Camera-type eye (tissue), 1 donor: ENCODE measurements at places on chromosomes 12 and 14. TPM values are rescaled to one million over a fixed set of nuclear protein-coding genes. Genes with fewer than 3 reads are reported as not detected.

SPIC gene
- not detected for total RNA-seq

RPGRIP1 gene
- total RNA-seq, result 32.9 TPM

P2RX2 gene
- not detected for total RNA-seq

SERPINA12 gene
- total RNA-seq, result 0.22 TPM

LAG3 gene
- 0.60 TPM for total RNA-seq

GZMB gene
- not detected for total RNA-seq

MYO1H gene
- 0.82 TPM for total RNA-seq

TC2N gene
- total RNA-seq, result 12.0 TPM

AMN gene
- 0.33 TPM for total RNA-seq

PPP4R4 gene
- total RNA-seq, result 10.0 TPM

SALL2 gene
- total RNA-seq, result 35.7 TPM

KRT2 gene
- not detected for total RNA-seq

AKAP3 gene
- 0.99 TPM for total RNA-seq

KRT76 gene
- not detected for total RNA-seq

CISTR gene
- not detected for total RNA-seq

BDKRB1 gene
- total RNA-seq, result 0.38 TPM

RAD9B gene
- total RNA-seq, result 1.9 TPM

KRT74 gene
- not detected for total RNA-seq

NR4A1 gene
- total RNA-seq, result 58.5 TPM

FOXG1 gene
- total RNA-seq, result 1.2 TPM

KLHDC1 gene
- 14.6 TPM for total RNA-seq

IAPP gene
- not detected for total RNA-seq

ALG10B gene
- total RNA-seq, result 19.7 TPM

RBP5 gene
- 1.4 TPM for total RNA-seq

NAB2 gene
- 26.2 TPM for total RNA-seq

HVCN1 gene
- total RNA-seq, result 6.8 TPM

GDF3 gene
- total RNA-seq, result not detected

SAMD15 gene
- 4.7 TPM for total RNA-seq

RILPL1 gene
- 10.7 TPM for total RNA-seq

DIO3 gene
- total RNA-seq, result 4.1 TPM

LBHD2 gene
- total RNA-seq, result not detected

AICDA gene
- total RNA-seq, result 0.66 TPM

FGF6 gene
- total RNA-seq, result 1.8 TPM
